ENCODE measurements at places on chromosomes 13 and 19.
A peak's percentile ranks its signal among the peaks of the same experiment; 100 is the strongest.

GRCh38 chr19:2538096-2538757 lies 62.3 kb downstream of the GADD45B start:
- no peaks in the 10 kb centered on the region for H3K27me3 ChIP-seq
- peaks cover 14% of the 10 kb centered on the region for H3K4me1 ChIP-seq
- H3K4me3 ChIP-seq, result no peak overlapping the region
- H3K27ac ChIP-seq, result no peak overlapping the region

GRCh38 chr13:113636266-113636963 lies 21.6 kb downstream of the ATP4B start:
- H3K36me3 ChIP-seq, result peaks cover 18% of the 10 kb centered on the region
- no peaks in the 10 kb centered on the region for H3K4me1 ChIP-seq
- H3K4me3 ChIP-seq, result no peak overlapping the region
- no peak for DNase-seq

- H3K4me3 ChIP-seq, result no peak overlapping the region
- H3K27me3 ChIP-seq, result peaks cover 2% of the 10 kb centered on the region
- peaks cover 80% of the 10 kb centered on the region for H3K36me3 ChIP-seq
- H3K27ac ChIP-seq, result no peak overlapping the region
- DNase-seq, result no peak
- H3K4me1 ChIP-seq, result no peaks in the 10 kb centered on the region
Observed at GRCh38 chr13:98825659-98826058, 73.2 kb upstream of the SLC15A1 start.

DNA sequence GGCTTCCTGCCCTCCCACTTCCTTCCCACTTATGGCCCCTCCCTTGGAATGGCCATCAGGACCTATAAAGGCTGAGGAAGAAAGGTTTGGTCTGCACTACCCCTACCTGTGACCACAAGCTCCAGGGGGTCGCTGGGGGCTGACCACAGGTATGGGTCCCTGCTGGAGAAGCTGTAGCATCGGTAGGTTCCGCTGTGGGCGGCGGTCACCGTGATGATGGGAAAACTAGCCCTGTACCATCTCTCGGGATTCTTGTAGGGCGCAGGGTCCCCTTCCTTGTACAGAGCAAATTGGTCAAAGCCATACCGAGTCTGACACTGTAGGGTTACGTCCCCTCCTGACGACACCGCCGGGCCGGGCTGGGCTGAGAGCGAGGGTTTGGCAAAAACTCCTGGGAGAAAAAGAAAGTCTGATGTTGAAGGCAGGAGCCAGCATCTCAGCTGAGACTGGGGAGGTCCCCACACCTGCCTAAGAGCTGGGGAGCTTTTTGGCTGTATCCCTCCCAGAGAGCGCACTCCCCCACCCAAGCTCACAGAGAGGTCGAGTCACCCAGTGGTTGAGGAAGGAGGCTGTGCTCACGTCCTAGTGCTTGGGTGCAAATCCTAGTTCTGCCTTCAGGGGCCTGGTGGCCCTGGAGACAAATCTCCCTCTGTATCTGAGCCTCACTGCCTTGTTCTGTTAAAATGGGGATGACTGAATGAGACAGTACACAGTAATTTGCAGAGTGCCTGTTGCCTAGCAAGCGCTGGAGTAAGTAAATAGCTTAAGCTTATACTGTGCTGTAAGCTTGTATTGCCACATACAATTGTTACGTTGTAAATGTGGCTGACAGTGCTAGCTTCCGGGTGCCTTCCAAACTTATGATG lies 10.4 kb downstream of the GP6 start:
- H3K4me1 ChIP-seq, result peaks cover 39% of the 10 kb centered on the region
- H3K4me3 ChIP-seq, result no peak overlapping the region
- H3K27me3 ChIP-seq, result peaks cover 1% of the 10 kb centered on the region
- H3K36me3 ChIP-seq, result no peaks in the 10 kb centered on the region
- no peak for DNase-seq

- H3K4me1 ChIP-seq, result peaks cover 25% of the 10 kb centered on the region
- DNase-seq, result peak; percentile 1
- peaks cover 6% of the 10 kb centered on the region for H3K36me3 ChIP-seq
- peak overlapping the region; percentile 74 for H3K4me3 ChIP-seq
- no peaks in the 10 kb centered on the region for H3K27me3 ChIP-seq
Observed at GRCh38 chr19:12331211-12331941, 2.1 kb downstream of the ZNF563 start.

DNA sequence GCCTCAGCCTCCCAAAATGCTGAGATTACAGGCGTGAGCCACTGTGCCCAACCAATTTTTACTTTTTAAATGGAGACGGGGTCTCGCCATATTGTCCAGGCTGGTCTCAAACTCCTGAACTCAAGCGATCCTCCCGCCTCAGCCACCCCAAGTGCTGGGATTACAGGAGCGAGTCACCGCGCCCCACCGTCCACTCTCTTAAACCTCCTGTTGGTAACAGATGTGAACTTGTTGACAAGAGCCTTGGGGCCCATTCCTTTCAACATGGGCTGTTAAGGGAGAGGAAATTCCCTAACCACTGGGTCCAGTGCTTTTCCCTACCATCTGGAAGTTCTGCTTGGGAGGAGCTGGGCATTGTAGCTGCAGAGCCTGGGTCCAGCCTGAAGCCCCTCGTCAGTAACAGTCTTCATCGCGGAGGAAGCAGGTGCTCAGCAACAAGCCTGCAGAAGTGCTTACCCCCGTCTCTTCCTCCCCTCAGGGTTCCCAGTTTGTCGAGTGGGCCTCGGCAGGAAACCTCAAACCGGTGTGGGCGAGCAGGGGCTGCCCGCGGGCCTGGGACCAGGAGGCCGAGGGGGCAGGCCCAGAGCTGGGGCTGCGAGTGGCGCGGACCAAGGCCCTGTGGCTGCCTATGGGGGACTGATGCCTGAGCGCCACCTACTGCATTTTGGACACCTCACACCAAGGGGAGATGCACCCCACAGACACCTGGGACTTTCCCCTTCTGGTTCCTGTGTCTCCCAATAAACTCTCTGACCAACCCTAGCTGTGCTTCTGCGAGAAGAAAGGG lies 4.0 kb upstream of the FLT3LG start:
- H3K27me3 ChIP-seq, result peaks cover 30% of the 10 kb centered on the region
- peaks cover 49% of the 10 kb centered on the region for H3K4me1 ChIP-seq
- H3K27ac ChIP-seq, result peak overlapping the region; percentile 98
- peak; percentile 96 for DNase-seq
- peaks cover 4% of the 10 kb centered on the region for H3K36me3 ChIP-seq
- H3K4me3 ChIP-seq, result peak overlapping the region; percentile 75

GRCh38 chr19:40609561-40610395 lies 8.6 kb downstream of the LTBP4 start:
- H3K27me3 ChIP-seq, result peaks cover 18% of the 10 kb centered on the region
- DNase-seq, result peak; percentile 87
- H3K4me3 ChIP-seq, result peak overlapping the region; percentile 79
- no peaks in the 10 kb centered on the region for H3K36me3 ChIP-seq

Measured in immature natural killer cell (primary cell).